Activated CD4-positive, CD25-positive, alpha-beta regulatory T cell treated with anti-CD3 and anti-CD28 coated beads, Interleukin-2, amount 50 U/mL, for 16 hours (primary cell): ENCODE measurements at places on chromosomes 5 and 9.

GRCh38 chr5:102759700-102760099 lies 4.6 kb downstream of the PAM start:
- DNase-seq = no peak

DNA sequence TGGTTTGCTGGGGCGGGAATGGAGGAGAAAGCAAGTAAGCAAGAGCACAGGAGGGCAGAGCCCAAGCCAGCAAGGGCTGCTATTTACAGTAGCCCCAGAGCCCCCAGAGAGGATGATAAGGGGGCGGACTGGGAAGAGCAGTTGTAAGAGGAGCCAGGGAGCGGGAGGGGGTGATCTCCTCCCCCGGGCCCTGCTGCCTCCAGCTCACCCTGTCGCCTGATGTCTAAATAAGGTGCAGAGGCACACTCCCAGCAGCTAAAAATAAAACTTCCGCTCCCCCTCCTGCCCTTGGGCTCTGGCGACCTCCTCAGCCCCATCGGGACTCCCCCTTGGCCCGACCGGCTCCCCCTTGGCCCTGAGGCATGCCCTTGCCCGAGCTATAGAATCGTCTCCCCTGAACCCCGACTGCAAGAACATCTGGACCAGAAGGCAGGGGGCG lies 14.4 kb upstream of the CCDC69 start:
- no peak for DNase-seq

DNA sequence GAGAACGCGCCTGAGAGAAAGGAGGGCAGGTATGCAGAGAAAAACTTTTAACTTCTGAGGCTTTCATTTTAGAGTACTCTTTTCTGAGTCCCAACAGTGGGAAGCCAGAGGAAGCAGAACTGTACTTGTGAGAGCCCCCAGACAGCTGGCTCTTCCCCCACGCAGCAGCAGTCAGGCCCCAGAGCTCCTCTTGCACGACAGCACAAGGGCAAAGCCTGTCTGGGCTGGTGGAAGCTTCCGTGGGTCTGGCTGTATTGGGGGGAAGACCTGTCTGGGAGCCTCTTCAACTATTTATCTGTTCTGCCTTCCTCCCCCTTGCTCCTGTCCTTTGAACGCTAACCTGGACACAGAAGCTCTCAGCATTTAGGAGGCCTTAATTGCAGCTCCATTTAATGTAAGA lies 68.2 kb downstream of the THBS4 start:
- no peak for DNase-seq

GRCh38 chr5:52808316-52808901 lies 20.7 kb downstream of the ITGA1 start:
- DNase-seq = no peak

DNA sequence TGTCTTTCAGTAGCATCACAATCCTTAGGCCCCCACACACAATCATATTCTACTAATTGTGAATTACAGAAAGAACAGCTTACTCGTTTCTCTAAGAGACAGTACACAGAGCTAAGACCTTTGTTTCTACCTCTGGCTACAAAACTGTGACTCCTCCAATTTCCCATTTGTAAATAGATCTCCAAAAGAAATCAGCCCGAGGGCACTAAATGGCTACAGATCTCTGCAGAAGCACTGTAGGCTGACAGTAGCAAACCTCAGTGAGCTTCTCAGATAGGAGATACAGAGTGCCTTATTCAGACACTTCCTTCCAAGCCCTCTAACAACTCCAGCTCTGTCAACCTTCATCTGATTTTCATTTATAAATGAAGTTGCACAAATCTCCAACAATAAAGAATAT lies 51.0 kb downstream of the EFNA5 start:
- DNase-seq = no peak

DNA sequence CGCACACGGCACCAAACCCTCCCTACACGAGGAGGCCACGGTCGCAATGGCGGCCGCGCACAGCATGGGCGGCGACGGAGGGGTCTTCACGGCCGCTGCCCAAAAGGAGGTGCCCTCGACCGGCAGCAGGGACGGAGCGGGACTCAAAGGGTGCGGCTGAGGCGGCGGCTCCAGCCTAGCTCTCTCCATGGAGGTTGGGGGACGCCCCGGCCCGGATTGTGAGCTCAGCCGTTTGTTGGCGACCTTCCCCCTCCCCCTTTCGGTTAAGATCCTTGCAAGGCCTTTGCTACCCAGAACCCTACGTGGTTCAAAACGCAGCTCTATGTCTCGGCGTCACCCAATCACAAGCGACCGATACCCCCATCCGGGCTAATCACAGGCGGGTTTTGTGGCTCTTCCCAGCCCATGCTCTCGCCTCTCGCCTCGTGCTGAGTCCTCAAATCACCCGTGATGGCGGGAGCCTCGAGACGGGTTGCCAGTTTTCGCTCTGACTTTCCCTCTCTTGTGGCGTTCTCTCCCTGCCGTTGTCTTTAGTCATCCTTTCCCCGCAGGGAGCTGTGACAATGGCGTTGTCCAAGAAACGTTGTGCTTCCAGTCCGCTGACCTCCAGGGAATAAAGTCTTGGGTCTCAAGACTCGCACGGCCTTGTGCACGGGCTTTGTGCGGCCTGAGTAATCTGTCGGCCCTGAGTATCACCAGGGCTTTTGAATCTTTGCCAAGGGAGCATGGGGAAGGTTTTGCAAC lies 19.5 kb downstream of the C5orf52 start:
- DNase-seq = no peak

- no peak for DNase-seq
These were observed 66.1 kb downstream of the RPS23 start for GRCh38 chr5:82211855-82212572.

DNA sequence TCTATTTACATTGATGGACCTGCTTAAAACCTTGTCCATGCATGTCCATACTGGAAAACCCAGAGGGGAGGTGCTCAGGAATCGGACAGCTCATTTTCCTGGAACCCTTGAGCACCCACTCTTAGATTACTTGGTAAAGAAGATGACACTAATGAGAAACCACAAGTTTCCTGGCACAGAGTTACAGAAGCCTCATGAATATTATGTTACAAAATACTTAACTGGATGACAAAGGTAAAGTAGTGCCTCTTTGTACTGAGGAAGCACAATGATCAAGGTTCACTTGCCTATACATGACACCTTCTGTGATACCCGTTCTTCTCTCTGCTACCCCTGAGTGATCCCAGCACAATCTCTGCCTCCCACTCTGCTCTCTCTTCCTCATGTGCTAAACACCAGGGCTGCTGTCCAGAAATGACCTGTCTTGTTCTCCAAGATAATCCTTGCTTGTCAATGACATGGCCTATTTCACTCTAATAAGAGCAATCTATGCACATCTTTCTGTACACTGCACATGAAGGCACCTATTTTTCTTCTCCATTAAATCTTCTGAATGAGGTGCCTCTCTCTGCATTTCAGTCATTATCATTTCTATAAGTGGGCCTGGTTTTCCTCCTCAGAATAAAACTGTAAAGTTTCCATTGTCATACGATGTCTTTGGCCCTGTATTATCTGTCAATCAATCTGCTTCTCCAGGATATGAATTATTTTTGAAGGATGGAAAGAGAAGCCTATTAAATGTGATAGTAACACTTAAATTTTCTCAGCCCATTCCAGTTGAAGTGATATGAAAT lies 684.0 kb upstream of the ACO1 start:
- DNase-seq = no peak
